Stimulated activated CD4-positive, alpha-beta T cell treated with anti-CD3 and anti-CD28 coated beads, Interleukin-2, amount 100 ng/mL, for 24 hours (primary cell): ENCODE measurements at places on chromosomes 5 and 9.

- DNase-seq, result no peak
Observed at GRCh38 chr5:61966997-61967396, 339.0 kb upstream of the KIF2A start.

- no peak for DNase-seq
Observed at GRCh38 chr9:84903963-84904362, 234.4 kb downstream of the NTRK2 start.

- DNase-seq, result no peak
Observed at GRCh38 chr5:74034733-74035132, 408.7 kb downstream of the ARHGEF28 start.

DNA sequence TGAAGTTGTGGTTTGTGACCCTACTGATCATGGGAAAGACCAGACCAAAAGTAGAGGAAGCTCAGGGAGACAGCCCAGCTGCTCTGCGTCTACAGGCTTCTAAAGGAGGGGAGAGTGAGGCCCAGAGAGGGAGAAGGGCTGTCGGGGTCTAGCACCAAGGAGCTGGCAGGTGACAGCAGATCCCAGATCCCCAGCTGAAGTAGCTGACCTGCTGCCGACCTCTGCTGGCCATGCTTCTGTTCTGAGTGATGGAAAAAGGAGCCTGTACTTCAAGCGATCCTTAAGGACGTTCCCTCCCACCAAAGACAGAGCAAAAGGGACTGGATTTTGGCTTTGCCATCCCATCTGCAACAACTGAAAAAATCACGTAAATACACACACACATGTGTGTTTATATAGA is 22.7 kb upstream of the QSOX2 start:
- no peak for DNase-seq

DNA sequence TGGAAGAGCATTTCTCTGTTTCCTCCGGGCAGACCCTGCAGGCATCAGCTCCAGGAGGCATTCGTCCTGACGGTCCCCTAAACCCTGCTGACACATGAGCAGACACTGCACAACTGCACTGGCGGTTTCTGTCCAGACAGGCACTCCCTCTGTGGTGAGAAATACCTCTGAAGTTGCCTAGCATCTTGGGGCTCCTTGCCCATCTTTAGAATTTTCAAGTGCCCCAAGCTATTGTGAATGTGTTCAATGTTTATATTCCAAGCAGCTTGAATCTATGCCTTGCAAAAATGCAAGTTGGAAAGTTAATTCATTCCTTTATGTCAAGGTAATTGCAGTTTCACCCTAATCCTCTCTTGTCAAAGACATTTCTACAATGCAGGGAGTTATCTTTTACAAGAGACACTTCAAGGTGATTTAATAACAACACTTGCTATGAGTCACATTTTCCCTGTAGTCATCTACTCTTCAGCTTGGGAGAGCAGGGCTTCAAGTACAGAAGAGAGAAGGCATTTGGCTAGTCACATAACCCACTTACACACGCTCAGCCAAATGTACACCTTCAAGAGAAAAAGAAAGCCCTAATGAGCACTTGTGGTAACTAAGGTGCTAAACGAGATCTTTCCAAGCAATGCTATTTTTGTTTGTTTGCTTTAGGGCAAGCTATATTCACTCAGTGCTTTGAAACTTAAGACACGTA is 302.5 kb downstream of the MLLT3 start:
- peak; percentile 22 for DNase-seq

DNA sequence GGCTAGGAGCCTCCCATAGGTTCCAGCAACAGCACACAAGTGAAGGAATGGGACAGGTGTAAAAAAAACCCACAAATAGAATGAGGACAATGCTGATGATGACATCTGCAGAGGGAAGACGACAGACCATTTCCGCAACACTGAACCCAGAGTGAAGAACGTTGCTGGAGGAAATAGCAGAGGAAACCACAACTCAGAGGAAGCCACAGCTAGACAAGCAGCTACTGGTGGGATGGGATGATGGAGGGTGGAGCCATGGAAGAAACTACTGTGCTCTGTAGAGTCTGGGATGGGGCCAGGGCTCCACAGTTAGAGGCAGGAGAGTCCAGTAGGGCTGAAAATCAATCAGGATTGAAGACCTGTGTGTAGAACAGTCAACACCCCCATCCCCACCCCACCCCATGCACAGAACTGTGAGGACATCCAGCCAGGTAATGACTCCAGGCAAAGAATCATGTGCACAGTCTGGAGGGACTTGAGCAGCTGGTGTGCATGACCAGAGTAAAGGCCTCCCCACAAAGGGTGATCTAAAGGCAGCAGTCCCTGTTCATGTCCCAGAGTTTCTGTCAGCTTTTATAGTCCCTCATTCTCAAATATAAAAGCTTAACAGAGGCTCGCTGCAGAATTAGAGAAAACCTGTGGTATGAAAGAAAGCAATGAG is 65.2 kb upstream of the SPIN1 start:
- peak; percentile 33 for DNase-seq

GRCh38 chr9:76365028-76365427 is 29.2 kb downstream of the RFK start:
- DNase-seq, result no peak

GRCh38 chr5:37717613-37718431 is 122.0 kb downstream of the GDNF start:
- DNase-seq, result no peak
